NCI-H1694 treated with DMSO at 0.1 percent for 48 hours (cell line): ENCODE measurements at places on chromosomes 6 and 20.

DNA sequence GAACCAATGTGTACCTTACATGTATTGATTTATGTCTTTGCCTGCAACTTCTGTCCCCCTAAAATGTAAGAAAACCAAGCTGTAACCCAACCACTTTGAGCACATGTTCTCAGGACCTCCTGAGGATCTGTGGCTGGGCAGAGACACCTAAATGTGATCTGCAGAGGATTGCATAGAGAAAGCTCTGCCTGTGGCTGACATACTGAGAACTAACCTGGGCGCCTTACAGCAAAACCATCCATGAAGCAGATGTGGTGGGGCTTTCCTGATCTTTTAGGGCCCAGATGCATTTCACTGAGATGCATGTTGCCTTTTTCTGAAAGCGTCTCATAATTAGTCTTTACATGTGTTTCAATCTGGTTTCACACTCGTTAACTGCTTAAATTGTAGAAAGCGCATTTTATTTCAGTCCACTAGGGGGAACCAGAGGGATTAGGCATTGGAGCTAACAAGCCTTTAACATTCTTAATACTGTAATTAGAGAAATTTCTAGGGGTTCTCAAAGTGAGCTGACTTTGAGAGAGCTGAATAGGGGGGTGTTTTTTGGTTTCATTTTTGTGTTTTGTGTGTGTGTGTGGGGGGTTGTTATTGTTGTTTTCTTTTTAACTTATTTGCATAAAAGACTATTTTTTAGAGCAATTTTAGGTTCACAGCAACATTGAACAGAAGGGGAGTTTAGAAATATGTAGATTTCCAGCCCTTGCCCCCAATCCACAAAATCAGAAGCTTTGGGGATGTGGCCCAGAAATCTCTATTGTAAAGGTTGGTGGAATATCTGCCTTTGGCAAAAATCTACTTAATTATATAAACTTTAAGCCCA lies 50.9 kb upstream of the FAM184A start:
- DNase-seq = peak; percentile 45

- no peak for DNase-seq
These were observed 16.5 kb downstream of the LIN28B start for GRCh38 chr6:104973404-104973803.

DNA sequence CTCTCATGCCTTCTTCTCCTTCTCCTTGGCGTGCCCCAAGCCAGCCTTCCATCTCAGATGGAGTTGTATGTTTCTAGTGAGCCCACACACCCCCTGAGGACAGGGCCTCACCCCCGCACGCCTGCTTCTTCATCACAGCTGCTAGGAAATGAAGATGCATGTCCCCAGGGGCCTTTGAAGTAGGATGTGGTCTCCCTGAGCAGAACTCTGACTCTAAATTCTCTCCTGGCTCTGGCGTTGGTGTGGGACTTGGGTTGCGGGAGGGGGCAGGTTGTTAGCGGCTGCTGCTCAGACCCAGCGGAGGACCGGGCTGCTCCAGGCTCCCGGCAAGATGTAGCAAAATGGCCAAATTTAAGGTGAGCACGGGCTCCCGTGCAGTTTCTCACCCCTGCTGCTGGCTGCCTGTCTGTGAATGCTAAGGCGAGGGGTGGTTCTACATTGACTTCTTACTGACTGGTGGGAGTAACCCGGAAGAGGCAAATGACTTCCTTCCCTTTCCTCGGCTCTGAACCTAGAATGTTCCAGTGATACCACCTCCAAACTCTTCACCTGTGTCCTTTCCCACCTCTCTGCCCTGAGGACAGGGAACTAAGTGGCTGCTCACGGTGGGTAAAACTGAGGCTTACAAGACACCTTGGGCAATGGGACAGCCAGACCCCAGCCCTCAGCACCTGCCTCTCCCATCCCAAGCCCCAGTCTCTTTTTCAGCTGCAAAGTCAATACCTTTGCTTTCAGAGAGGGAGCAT lies 8.8 kb downstream of the SYNJ2 start:
- no peak for DNase-seq

- no peak for DNase-seq
These were observed 142.1 kb upstream of the TBX18 start for GRCh38 chr6:84906514-84906913.

- no peak for DNase-seq
These were observed 528.4 kb upstream of the AGPAT4 start for GRCh38 chr6:161802231-161802630.

DNA sequence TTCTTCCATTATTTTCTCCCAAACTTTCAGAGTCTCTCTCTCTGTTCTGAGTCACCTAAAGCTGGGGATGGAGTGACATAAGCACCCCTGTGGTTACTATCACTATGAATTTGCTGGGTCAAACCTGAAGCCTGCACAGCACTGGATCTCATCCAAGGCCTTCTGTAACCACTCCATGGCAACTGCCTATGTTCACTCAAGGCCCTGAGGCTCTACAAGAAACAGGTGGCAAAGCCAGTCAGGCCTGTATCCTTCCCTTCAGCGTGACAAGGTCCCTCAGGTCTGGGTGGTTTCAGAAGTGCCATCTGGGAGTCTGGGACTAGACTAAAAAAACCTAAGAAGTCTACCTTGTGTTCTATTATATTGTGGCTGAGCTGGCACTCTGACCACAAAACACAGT lies 1278.8 kb upstream of the EYS start:
- DNase-seq = no peak

DNA sequence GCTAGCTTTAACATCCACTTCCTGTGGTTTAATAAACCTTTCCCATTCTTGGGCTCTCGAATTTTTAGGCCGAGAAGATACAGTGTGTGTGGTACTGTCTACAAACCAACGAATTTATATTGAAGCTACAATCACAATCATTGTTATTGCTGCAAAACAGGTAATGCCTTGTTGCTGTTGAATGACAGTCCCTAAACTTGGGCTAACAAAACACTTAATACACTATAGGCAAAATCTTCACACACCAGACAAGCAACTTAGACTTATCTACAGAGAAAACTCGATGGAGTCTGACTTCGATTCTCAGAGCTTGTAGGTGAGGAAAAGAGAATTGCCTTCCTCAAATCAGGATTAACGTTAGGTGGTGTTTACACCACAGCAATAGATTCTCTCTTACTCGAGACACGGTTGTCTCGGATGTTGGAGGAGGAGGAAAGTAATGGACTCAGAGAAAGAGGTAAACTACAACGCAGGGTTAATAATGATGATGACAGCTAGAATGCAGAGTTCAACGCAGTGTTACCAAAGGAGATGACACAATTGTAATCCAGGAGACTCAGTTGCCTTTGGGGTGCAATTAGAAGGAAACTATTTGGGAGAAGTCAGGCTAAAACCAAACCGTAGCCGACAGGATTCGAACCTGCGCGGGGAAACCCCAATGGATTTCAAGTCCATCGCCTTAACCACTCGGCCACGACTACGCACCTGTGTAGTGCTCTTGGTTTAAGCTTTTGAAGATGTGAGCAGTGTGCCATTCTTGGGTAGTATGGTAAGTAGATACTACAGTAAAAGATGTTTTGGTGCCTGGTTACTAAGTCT lies 32.5 kb upstream of the ZNF184 start:
- peak; percentile 49 for DNase-seq

DNA sequence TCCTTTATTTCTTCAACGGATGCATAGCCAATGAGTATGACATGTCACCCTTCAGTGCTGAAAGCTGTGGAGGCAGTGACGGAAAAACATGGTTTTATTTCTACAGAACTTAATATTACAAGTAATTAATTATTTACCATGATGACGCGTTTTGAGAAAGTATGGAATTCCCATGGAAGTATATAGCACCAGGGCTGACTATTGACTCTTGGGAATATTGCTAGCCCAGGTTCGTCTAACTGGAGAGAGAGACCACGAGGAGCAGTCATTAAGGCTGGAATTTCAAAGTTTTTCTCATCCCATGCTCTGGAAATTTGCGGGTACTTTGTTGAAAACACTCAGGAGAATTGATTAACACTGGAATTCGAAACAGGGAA lies 155.2 kb upstream of the PRSS16 start:
- DNase-seq = no peak

- DNase-seq = no peak
These were observed 11.7 kb downstream of the PTPRK start for GRCh38 chr6:128508588-128509296.

- DNase-seq = no peak
These were observed 138.0 kb downstream of the OPN5 start for GRCh38 chr6:47919875-47920274.

DNA sequence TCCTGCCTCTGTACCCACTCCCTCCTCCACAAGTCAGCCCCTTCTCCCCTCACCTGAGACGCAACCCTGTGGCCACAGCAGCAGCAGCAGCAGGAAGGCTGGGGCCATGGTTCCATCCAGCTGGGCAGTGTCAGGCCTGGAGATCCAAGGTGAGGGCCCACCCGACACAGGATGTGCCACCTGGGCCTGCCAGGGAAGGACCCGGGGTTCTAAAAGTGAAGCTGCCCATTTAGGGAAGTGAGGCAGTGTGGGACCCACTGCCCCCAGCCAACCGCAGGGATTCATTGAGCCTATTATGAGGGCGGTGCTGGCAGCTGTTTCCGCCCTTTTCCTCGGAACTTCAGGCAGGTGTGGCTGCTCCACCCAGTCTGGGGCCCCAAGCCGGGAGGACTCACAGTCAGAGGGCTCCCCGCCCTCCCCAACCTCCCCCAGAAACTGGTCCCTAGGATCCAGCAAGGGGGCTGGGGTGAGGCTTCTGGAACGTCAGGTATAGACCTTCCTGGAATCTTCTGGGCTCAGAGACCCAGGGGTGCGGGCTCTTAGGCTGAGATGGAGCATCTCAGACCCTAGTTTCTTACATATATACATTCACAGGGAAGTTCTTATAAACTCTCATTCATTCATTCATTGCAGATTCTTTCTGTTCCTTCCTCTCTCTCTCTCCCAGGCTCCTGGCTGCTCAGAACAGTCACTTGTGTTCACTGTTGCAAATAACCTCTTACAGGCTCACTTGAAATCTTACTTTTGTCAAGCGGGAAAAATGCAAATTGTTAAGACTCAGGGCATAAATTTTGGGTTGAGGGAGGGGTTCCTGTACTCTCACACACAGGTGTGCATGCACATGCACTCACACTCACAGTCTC lies at the start of gene TREML2:
Gene TREML2 (minus strand): TSS at position 249 of the 863 bp plus-strand sequence. CDS start 141 bp downstream, at position 108.
- DNase-seq = no peak

DNA sequence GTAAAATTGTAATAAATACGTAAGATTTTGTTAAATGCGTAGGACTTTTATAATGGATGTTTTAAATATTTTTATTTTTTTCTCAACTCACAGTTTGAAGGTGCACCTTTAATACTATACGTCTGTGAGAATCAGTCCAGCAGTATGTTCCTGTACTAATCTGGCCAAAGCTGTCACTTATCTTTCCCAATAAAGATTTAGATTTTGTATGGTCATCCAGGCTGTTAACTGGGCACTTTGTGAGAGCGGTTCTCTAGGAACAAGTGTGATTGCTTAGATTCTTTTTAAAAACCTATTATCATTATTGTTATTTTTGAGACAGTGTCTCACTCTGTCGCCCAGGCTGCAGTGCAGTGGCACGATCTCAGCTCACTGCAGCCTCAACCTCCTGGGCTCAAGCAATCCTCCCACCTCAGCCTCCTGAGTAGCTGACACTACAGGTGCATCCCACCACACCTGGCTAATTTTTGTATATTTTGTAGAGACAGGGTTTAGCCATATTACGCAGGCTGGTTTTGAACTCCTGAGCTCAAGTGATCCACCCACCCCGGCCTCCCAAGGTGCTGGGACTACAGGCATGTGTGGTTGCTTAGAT lies 1.7 kb downstream of the DCBLD1 start:
- DNase-seq = no peak

DNA sequence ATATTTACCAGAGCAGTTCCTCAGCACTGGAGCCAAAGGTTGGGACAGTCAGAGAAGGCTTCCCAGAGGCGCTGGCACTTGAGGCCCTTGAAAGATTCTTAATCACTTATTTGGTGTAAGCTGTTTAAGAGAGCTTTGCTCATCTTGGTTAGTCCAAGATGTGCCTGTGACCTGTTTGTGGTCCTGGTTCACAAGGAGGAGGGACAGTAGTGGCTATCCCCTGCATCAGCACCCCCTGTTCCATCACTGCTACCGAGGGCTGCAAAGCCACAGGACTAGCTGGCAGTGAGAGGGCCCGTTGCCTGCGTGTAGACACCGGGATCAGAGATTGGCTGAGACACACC lies 35.7 kb downstream of the VEGFA start:
- no peak for DNase-seq

- DNase-seq = no peak
These were observed 5.1 kb upstream of the TMEM181 start for GRCh38 chr6:158554611-158555361.

DNA sequence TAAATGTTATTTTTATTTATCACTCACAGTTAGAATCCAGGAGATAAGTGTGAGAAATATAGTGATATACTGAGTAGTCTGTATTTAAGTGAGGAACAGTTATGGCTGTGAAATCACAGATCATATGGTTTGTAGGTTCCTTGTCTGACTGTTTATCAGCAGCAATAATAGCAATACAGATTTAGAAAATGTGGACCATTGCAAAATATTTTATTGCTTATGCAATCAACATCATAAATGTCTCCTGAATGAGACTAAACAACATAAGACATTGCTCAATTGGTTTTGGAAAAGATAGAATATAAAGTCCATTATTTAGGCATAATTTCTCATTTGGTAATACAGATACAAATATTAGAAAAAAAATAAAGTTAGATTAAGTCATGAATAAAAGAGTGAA lies 43.7 kb downstream of the CCDC170 start:
- no peak for DNase-seq

DNA sequence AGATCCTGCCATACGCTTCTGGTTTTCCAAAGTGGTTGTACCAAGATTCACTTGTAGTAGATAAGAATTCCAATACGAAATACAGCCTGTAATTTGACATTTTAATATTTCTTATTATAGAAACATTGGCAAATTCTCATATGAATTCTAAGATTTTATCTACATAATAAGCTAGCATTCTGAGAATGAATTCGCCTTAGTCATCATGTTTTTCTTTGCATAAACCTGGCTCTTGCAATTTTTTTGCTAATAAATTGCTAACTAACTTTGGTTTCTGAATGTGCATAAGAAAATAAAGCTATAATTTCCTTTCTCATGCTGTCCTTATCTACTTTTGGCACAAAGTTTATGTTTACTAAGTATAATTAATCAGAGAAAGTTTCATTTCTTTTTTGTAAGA lies 673.0 kb downstream of the PTPRT start:
- no peak for DNase-seq

DNA sequence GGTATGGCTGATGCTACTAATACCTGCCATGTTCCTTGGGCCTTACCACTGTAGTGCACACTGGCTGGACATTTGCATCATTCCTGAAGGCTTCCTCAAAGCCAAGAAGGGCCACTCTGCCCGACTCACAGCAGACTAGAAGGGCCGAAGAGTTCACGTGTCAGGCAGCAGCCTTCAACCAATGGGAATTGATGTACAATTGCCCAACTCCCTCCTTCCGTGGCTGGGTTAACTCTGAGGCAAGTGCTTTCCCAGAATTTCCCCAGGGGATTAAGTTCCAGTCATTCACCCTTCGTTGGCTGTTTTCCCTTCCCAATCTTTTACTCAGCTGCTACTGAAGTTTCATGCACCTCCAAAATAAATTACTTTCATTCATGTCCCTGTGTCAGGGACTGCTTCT lies 29.8 kb downstream of the PSMB9 start:
- DNase-seq = no peak
